OCI-LY7 (cell line): ENCODE measurements at places on chromosomes 13 and 19.
A peak's percentile ranks its signal among the peaks of the same experiment; 100 is the strongest.

GRCh38 chr13:21069561-21070004 is 8.2 kb upstream of the LATS2 start:
- no peak for DNase-seq

GRCh38 chr19:15722956-15723355 is 4.9 kb upstream of the OR10H2 start:
- no peak for DNase-seq

GRCh38 chr13:23671897-23672296 is 101.7 kb downstream of the TNFRSF19 start:
- DNase-seq, result no peak

GRCh38 chr13:60210510-60211330 is 47.0 kb upstream of the DIAPH3 start:
- DNase-seq, result no peak

DNA sequence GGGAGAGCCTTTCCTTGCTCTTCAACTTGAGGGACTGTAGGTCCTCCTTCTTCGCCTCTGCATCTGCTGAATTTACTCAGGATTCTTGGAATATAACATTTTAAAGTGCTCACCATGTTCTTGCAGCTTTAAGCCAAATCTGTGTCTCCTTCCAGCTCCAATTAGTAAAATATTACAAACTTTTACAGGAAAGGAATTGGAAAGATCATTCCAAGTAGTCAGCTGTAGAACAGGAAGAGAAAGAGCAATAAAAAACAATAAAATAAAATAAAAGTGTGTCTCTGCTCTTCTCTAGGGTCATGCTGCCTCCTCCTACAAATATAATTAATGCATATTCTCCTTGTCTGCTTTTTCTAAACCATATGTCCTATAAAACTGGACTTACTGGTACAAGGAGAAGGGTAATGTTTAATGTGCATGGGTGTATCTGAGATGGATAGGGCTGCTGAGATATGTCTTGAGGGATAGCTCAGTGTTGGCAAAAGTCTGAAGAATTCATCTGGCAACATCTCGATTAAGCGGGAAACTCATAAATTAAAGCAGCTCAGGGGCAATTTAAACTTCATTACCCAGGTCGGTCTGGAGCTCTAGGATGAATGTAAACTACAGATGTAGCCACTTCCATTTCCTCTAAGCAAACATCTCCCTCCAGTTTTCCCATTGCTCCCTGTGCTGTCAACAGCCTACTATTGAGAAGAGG is 25.0 kb downstream of the ENOX1 start:
- DNase-seq, result no peak

- DNase-seq, result no peak
Observed at GRCh38 chr13:99911965-99912566, 59.5 kb downstream of the ZIC5 start.

DNA sequence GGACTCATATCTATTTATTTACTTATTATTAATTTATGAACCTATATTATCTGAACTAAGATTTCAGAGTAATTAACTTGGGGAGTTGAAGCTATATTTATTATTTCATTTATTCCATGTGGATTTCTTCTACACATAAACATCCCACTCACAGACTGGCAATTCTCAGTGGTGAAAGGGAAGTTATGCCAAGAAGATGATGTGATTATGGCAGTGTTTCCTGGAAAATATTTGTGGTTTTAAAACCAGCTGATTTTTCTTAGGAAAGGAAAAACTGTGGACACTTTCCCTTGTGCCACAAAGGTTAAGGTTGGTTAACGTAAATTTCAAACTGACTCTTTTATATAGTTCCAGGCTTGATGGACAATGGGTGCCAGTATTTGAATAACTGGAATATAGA is 513.1 kb downstream of the SLITRK6 start:
- DNase-seq, result no peak

- DNase-seq, result no peak
Observed at GRCh38 chr13:78679329-78679728, 20.4 kb upstream of the OBI1 start.

DNA sequence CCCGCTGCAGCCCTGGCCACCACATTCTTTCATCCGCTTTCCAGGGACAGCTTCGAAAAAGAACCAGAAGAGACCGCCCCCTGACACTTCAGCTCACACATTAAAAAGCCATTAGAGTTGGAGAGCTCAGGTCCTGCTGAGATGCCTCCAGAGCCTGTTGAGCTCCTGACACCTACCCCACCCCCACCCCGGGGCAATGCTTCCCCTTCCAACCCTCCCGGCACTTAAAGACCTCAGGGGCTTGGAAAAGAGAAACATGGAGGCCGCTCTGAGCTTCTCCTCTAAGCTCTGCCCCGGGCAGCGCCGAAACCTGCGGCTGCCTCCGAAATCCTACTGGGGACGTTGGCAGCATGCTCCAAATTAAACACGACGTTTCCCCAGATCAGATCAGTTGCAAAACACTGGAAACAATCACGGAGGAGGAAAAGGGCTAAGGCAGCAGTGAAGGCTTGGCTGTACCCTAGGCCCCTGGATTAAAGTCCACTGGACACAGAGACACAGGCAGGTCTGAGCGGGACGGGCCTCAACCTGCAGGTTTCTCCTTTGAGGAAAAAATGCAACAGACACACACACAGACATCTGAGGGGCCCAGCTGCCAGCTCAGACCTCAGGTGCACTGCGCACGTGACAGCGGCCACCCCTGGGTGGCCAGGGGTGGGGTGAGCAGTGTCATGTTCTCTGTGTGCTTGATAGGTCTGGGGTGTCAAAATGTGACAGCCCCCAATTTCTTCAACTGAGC is 9.6 kb downstream of the SH3GL1 start:
- DNase-seq, result no peak

GRCh38 chr13:86464193-86464592 is 665.0 kb upstream of the SLITRK6 start:
- no peak for DNase-seq

GRCh38 chr19:12785431-12786031 is 5.8 kb upstream of the JUNB start:
- DNase-seq, result no peak

DNA sequence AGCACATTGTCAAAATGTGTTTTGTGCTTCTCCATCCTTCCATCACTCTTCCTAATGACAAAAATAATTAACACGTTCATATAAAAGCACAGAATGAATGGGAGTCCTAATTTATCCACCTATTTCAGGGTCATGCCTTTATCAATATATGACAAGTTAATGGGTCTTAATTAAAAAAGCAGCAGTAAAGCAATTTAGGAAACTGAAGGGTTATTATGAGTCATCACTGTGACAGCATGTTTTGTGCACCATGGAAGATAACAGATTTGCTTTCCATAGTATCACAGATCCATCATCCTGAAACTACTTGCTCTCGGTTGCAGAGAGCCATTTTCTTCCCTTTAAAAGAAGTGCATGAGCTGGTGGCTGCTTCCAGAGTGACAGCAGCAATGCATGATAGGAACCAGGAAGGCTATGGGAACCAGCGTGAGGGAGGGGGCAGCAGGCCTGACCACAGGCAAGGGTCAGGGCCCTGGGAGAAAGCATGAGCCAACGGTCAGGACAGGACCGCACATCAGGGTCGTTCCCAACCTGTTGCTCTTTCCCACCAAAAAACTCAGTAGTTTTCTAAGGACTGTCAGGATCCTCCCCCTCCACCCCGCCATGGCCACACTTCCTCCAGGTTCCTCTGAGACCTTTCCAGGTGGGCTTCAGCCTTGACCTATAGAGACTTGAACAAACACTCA is 784.1 kb downstream of the UQCRFS1 start:
- DNase-seq, result no peak

DNA sequence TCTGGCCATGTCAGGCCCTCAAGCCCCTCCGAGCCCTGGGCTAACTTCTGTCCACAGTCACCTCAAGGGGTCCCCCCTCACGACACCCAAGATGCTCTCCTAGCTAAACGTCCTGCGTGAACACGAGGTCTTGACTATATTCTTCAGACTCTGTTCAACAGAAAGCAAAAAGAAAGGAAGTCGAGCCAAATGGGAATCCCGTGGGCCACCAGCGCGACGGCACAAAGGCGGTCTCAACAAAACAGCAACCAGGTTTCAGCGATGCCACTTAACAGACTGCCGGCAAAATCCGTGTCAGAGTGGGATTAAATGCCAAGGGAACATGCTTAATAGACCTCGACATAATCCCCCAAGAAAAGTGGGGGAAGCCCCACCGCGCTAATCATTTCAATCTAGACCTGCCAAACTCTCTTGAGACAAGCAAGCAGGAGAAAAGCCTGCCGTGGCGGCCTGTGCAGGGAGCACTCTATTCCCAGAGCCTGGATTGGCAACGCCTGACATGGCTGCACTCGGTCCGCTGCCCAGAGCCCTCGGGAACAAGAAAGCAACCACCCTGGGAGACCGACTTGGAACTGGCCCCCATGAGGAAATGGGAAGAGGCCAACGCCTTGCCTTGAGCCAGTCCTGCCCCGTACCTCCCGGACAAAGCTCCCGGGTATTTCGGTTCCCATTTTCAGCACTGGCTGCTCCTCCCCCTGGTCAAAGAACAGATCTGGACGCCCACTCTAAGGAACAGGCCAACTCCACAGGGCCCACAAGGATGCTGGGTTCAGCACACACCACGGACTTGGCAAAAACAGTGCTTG is 16.0 kb downstream of the ZC3H4 start:
- DNase-seq, result no peak

- DNase-seq, result no peak
Observed at GRCh38 chr19:40576151-40576584, 505 bp upstream of the SHKBP1 start.

DNA sequence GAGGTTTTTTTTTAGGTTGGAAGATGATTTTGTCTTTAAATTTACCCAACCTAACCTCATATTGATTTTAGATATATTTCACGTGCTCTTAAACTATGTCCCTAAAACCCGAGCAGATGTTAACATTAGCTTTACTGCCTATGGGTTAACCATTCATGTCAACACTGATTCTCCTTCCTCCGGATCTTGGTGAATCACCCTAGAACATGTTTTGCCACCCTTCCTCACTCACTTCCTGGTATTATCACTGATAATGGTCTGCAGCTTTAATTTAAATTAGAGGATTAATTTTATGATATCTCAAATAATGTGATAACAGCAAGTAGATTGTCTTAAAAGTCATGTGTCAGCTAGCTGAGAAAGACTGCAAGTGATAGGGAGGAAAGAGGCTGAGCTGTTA is 31.9 kb downstream of the HTR2A start:
- no peak for DNase-seq

DNA sequence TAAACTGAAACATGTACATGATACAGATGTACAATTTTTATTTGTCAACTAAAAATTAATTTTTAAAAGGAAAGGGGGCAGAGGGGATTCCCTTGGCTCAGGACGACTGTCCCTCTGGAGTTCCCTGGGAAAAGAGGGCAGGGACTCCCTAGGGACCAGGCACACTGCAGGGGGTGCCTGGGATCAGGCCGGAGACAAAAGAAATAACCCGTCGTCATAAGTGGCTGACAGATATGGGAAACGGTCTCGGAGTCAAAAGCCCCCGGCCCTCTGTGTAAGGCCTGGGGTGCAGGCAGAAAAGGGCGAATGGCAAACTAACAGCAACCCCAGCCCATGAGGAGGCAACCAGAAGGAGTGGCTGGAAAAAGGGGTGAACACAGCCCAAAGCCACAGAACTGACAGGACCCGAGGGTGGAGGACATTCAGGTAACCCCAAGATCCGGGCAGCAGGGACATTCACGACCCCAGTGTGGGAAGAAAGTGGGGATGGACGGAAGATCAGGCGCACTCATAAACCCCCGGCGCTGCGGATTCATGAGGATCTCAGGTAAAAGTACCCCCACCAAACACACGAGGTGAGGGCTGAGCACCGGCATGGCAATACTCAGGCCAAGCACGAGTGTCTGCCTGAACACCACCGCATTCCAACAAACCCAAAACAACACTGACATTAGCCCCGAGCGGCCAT is 6.7 kb downstream of the MLLT1 start:
- DNase-seq, result no peak

DNA sequence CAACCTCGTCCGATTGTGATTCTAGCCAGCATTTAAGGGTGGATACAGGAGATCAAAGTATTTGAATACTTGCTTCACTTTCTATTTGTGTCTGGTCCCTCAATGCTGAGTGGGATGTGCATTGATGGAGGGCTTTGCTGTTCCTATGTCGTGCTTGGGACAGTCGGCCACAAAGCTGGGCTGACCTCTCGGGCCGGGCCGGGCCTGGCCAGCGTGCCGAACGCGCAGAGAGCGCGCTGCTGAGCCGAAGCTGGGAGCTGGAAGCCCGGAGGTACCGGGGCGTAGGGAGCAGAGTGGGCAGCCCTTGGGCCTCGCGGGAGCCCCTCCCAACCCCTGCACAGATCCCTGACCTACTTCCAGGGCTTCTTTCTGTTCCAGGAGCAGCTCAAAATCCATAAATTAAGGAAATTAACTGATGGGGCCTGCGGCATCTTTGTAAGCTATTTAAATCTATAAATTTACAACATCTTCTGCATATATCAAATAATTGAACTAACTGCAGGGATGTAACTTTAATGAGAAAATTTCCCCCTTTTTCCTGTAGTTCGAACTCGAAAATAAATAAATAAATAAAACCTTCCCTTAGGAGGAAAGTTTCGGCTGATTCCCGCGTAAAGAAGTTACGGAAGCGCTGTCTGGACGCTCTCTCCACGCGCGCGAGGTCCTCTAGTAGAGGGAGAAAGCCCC is 1.8 kb upstream of the KCTD15 start:
- no peak for DNase-seq

DNA sequence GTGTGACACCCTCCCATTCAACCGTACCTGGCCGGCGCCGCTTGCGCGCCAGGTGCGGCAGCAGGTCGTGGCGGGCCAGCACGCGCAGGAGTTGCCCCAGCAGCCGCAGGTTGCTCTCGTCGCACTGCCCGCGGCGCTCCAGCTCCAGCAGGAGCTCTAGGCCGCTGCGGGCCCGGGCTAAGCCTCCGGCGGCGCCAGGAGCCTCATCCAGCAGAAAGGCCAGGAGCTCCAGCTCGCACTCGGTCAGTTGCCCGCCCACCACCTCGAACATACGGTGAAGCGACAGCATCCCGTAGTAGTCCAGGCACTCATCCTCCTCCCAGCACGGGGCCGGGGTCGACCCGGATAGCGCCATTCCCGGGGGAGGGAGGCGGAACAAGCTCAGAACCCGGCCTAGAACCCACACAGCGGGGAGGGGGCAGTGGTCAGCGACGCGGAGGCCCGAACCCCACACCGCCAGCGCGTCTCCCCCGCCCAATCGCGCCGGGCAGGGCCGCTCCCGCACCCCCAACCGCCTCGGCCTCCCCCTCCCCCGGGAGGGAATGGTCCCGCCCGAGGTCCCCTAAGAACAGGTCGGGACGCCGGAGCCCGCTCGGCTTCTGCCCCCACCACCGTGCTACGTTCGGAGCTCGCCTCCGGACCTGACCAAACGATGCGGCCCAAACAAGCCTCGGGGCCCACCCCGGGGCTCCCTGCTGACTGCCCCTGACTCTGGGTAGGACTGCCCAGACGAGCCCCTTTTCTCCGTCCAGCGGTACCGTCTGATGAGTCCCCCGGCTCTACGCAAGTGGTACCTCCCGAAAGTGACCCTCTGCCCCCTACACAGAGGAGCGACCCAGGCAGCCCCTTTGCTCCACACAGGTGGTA is 591 bp downstream of the DEDD2 start:
- peak; percentile 69 for DNase-seq

GRCh38 chr13:43203781-43204180 is 180.4 kb downstream of the DNAJC15 start:
- no peak for DNase-seq
